ENCODE measurements at places on chromosomes 16 and 17.

GRCh38 chr17:69588827-69589239 lies 174.3 kb downstream of the MAP2K6 start:
- no peak for DNase-seq

GRCh38 chr17:6677158-6677831 lies 25.7 kb downstream of the C17orf100 start:
- DNase-seq, result no peak

GRCh38 chr16:49419006-49419405 lies 45.4 kb downstream of the C16orf78 start:
- DNase-seq, result no peak

DNA sequence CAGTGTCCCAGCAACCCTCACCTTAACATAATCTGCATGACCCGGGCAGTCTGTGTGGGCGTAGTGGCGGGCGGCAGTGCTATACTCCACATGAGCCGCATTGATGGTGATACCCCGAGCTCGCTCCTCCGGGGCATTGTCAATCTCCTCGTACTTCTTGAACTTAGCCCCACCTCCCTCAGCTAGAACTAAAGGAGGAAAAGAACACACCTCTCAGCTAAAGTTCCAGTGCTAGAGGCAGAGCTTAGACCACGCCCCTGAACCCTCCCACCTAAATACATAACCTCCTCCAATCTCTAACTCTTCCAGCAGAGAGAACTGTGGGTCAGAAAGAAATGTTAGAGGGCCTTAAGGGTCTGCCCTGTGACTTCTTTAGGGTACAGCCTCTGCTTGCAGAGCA lies 855 bp downstream of the TUFM start:
- peak; percentile 37 for DNase-seq

DNA sequence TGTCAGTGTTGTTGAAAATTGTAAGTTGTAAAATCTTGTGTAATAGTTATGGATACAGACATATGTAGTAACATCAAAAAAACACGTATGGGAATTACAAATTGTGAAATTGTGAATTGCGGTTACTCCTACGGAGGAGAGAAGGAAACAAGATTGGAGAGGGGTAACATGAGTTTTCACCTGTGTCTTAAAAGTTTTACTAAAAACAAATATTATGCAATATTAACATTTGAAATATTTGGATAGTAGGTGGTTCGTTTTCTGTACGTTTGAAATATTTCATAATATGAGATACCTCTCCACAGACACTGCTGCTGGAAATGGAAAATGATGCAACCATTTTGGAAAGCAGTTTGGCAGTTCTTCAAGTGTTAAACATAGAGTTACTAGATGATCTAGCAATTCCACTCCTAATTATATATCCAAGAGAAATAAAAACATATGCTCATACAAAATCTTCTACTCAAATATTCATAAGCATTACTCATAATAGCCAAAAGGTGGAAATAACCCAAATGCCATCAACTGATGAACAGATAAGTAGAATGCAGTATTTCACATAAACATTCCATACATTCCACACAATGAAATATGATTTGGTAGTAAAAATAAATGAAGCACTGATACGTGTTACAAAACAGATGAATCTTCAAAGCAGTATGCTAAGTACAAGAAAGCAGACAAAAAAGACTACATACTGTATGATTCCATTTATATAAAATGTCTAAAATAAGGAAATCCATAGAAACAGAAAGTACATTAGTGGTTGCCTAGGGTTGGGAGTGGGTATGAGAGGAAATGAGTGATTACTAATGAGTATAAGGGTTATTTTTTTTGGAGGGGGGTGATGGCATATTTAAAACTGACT lies 40.7 kb upstream of the ABCA10 start:
- DNase-seq, result no peak

GRCh38 chr17:49022391-49022941 lies 25.3 kb downstream of the IGF2BP1 start:
- DNase-seq, result no peak

DNA sequence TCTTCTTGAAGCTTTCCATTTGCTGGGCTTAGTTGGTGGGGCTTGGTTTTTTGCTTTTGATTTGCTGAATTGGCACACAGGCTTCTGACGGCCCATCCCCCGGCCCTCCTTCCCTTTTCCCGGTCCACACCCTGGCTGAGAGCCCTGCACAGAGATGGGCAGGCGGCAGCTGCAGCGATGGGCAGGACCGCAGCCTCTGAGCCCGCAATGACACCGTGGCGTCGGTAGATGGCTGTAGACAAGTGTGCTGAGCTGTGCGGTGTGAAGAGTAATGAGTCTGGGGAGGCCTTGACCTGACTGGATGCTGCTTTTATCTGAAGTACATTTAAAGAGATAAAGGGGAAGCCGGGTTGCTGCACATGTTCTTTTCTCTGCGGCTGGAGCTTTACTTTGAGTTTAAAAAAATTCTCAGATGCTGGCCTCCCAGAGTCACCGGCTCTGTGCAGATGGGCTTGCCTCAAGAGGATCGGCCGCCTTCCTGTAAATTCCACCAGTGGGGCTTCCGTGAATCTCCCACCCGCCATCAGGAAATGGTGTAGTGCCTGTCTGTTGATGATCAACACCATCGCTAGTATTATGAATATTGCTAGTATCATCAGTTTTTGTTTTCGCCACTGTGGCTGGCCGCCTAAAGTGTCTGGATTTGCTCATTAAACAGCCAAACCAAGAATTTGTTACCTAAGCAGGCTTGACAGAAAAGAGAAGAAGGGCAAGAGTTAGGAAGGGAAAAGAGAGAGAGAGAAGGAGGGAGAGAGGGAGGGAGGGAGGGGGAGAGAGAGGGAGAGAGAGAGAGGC lies 245.6 kb upstream of the RBFOX1 start:
- DNase-seq, result no peak

GRCh38 chr16:30567160-30567990 lies 4.1 kb downstream of the ZNF688 start:
- DNase-seq, result peak; percentile 68

GRCh38 chr17:53313746-53314145 lies 509.0 kb upstream of the KIF2B start:
- no peak for DNase-seq

- DNase-seq, result no peak
Observed at GRCh38 chr16:66446737-66447136, 19.6 kb downstream of the BEAN1 start.

- DNase-seq, result no peak
Observed at GRCh38 chr16:29028457-29029167, 43.8 kb downstream of the LAT start.

DNA sequence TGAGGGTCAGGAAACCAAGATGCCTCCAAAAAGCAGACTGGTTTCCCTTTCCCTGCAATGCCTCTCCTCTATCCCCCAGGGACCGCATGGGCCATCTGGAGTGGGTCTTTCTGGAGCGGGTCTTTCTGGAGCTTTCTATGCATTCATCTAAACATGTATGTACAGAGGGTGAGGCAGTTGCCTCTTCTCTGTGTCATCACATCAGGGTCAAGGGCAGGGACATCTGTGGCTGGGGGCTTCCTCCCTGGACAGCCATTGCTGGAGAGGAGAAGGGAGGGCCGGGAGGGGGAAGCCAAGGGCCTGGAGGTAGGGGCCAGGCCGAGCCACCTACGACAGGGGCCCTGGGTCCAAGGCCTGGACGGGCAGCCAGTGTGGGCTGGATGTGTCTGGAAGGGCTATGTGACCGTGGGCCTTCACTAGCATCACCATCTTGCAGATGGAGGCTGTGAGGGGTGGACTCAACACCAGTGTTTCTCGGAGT lies 840 bp downstream of the ADCY7 start:
- DNase-seq, result no peak

DNA sequence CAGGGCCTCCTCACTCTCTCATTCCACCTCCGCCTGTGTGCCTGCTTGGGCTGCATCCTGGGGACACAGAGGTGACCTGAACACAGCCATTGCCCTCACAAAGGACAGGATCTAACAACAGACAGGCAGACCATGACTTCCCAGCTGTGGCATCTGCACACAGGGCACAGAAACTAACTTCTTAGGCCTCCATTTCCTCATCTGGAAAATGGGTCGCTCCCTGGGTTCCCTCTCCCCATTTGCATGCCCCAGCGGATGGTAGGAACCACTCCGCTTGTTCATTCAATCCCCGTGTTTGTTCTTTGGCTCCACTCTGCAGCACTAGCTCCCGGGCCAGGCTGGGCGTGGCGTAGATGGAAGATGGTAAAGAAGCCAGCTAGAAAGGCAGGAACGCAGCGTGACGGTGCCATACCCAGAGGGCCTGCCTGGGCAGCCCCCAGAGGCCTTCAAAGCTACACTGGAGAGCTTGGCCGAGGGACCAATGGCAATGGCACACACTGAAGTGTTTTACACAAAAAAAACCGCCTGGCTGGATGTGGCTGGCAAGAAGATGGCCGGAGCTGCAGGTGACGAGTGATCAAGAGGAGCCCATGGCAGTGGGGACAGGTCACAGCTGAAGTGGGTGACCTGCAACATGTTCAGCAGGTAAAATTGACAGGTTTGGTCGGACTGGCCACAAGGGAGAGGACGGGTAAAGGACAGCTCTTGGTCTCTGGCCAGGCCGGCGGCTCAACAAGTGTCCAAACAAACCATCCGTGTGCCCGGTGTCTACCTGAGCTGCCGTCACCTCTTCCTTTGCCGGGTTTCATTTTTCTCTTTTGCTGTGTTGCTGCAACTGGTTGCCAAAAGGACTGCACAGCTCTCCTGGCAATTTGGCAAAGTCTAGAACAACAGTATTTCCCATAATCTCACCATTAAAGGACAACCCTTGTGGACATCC lies 66.9 kb downstream of the SOCS1 start:
- no peak for DNase-seq

GRCh38 chr17:47701608-47702007 lies 7.6 kb downstream of the TBKBP1 start:
- DNase-seq, result no peak

All from CD4-positive, alpha-beta T cell treated with Interleukin-10 for 1 hour (primary cell).